ENCODE measurements at places on chromosomes 5 and 9.

DNA sequence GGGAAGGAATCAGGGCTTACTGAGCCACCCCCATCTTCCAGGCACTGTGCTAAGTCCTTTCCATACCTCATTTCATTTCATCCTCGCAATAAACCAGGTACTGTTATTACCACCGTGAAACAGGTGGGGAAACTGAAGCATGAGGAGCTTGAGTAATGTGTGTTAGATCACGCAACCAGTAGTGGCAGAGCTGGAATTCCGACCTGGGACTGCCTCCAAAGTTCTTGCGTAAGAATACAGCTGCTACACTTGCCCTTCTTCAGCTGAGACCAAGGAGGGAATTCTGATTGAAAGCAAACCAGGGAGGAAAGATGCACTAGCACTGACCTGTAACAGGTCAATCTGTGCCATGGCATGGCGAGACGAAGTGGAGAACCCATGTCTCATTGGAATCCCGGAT is 113.4 kb upstream of the MSX2 start:
- no peak for DNase-seq

- DNase-seq: no peak
Observed at GRCh38 chr9:135251996-135252760, 164.7 kb downstream of the OLFM1 start.

- no peak for DNase-seq
Observed at GRCh38 chr9:87147839-87148238, 200.5 kb upstream of the GAS1 start.

DNA sequence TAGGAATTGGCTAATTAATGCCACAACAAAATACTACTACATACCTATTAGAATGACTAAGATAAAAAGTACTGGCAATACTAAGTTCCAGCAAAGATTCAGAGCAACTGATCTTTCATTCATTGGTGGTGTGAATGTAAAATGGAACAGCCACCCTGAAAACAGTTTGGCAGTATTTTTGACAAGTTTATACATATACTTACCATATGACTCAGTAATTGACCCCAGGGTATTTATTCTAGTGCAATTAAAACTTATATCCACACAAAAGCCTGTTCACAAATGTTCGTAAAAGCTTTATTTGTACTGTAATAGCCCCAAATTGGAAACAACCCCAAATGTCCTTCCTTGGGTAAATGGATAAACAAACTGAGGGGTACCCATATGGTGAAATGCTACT is 270.8 kb upstream of the ACTBL2 start:
- DNase-seq: no peak

DNA sequence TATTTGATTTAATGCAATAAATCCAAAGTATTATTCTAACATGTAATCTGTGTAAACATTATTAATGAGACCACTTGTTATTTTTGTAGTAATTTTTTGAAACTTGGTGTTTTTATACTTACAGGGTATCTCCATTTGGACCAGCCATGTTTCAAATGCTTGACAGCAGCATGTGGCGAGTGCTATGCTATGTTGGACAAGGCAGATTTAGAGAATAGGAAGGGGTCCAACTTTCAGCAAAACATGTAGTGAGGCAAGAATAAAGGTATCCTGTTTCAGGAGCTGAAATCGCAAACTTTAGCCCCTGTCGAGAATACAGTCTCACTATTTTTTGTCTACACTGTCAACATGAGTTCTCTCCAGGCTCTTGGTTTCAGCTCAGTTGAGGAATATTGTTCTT is 33.7 kb downstream of the SNX24 start:
- no peak for DNase-seq

- no peak for DNase-seq
Observed at GRCh38 chr9:114452219-114453165, 52.8 kb downstream of the WHRN start.

DNA sequence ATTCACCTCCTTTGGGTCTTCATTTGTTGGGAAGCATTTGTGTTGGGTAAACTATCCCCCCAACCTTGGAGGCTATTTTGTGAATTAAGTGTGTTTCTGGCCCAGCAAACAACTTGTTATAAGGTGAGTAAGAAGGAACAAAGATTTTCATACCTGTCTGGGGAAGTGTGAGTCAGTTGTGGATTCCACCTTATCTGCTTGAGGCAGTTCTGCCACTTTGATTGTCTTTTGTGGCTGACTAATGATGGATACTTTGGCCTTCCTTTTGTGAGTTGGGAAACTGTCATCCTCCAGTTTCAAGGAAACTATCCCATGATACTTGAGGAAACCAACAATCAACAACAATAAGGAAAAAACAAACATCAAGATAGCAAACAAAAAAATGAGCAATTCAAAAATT is 24.6 kb upstream of the CER1 start:
- no peak for DNase-seq

- no peak for DNase-seq
Observed at GRCh38 chr5:32692036-32692746, 18.9 kb upstream of the NPR3 start.

GRCh38 chr9:2013743-2014475 is 1.2 kb upstream of the SMARCA2 start:
- no peak for DNase-seq

- DNase-seq: no peak
Observed at GRCh38 chr9:21810388-21810787, 8.0 kb downstream of the MTAP start.

- DNase-seq: no peak
Observed at GRCh38 chr5:136894070-136894469, 528.7 kb upstream of the TRPC7 start.

- DNase-seq: no peak
Observed at GRCh38 chr5:10586008-10586407, 22.1 kb downstream of the ANKRD33B start.

- DNase-seq: no peak
Observed at GRCh38 chr9:27347889-27348288, 50.9 kb upstream of the EQTN start.

GRCh38 chr9:108609227-108609896 is 246.4 kb downstream of the ACTL7B start:
- no peak for DNase-seq

- DNase-seq: no peak
Observed at GRCh38 chr5:98982880-98983279, 54.1 kb upstream of the CHD1 start.

DNA sequence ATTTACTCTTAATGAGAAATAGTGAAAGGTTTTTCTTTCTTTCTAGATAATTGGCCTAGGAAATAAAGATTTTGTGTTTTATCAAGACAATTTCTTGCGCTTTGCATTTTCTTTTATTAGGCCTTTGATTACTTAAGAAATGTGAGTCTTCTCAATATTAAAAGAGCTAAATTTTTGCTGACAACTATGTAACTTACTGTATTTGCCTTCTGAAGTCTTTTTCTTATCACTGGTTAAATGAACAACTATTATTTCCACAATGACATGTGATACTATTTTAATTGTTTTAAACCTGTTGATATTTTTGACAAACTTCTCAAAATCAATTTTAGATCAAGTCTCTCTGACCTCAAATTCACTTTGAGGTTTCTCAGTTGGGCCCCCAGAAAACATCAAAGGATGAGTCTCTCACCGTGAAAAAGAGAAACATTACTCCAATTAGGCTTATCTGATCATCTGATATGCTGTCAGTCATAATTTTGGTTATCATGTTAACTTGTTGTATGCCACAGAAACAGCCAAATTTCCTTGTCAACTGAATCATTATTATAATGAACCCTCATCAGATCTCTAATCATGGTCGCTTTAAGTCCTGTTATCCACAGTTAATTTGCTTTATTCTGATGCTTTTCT is 48.8 kb downstream of the RAPGEF1 start:
- peak; percentile 52 for DNase-seq

DNA sequence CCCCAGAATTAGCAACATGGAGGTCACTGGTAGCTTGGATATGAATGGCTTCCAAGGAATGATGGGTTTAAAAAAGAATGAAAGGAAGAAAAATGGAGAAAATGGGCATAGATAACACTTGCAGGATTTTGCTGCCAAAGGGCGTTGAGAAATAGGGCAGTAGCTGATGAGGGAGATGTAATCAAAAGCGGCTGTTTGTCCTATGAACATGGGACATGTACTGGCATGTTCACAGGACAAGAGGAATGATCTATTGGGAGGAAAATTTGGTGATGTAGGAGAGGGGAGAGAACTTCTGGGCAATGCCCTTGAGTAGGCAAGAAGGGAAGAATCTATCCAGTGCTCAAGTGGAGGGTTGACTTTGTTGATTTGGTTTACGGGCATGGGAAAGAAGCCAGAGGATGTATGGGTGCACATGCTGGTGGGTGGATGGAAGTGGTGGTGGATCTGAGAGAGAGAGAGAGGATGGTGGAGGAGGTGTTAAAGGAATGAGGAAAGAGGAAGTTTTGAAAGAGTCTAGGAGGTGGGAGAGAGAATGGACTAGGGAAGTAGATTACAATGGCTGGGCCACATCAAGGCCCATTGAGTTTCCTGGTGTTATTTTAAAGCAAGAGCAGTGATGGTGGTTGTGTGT is 115.1 kb upstream of the MVB12B start:
- DNase-seq: no peak

DNA sequence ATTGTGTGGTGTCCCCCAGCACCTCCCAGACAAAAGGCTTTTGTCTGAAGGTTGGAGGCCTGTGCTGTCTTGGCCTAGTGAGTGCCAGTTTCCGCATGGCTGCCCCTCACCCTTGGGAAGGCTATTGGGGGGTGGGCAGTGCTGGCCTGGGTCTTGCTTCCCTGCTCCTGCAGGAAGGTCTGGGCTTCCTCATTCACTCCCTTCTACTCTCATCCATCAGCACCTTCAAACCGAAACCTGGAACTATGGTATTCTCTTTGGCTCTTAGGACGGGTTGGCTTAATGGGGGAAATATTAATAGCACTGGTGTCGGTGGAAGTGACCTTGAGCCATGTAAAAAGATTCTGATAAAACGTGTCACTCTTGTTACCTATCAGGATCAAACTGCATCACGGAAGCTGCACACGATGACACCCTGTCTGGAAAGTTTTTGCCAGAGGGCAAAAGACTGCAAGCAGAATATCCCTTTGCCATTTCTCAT is 34.0 kb upstream of the GLRX start:
- no peak for DNase-seq

GRCh38 chr9:13181652-13182051 is 97.8 kb downstream of the MPDZ start:
- no peak for DNase-seq

DNA sequence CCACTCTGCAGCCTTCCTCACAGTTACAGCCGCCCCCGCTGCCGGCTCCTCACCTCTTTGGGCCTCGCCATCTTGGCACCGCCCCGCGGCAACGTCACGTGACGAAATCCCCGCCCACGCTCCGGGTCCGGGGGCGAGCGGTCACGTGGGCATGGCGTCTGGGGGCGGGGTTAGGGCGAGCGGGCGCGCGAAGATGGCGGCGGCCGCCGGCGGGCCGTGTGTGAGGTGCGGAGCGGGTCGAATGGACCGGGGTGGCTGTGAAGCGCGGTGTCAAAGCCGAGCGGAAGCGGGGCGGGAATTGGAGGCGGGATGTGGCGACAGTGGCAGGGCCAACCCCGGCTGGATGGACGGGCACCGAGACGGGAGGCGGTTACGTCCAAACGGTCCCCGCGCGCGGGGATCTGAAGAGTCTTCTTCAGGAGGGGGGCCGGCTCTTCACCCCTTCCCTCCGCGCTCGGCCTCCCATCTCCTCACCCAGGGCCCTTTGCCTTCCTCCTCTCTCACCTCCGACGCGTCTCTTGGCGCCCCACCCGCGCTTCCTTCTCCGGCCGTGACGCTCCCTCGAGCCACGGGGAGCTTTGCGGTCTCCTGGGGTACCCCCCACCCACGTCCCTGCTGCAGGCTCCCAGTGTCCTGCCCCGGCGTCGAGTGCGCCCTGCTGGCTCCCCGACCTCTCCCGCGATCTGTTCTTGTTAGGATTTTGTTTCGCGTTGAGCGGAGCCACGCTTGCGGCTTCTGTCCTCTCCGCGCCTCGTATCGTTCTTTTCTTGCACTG is at the start of the genes DOLK and NUP188:
Gene DOLK (minus strand): TSS at position 77 of the 775 bp plus-strand sequence. CDS start 300 bp downstream, outside the sequence.
Gene NUP188 (plus strand): TSS at position 173 of the 775 bp plus-strand sequence. CDS start 21 bp downstream, at position 194.
- peak; percentile 99 for DNase-seq

GRCh38 chr5:81188962-81189361 is 44.2 kb upstream of the CKMT2 start:
- no peak for DNase-seq

GRCh38 chr9:111752455-111752854 is 42.3 kb downstream of the SHOC1 start:
- DNase-seq: no peak

GRCh38 chr5:179795863-179796833 is 2.4 kb downstream of the LTC4S start:
- peak; percentile 75 for DNase-seq

- no peak for DNase-seq
Observed at GRCh38 chr5:135839566-135839965, 5.1 kb downstream of the SLC25A48 start.

GRCh38 chr9:80964374-80964773 is 725.0 kb downstream of the TLE1 start:
- no peak for DNase-seq

DNA sequence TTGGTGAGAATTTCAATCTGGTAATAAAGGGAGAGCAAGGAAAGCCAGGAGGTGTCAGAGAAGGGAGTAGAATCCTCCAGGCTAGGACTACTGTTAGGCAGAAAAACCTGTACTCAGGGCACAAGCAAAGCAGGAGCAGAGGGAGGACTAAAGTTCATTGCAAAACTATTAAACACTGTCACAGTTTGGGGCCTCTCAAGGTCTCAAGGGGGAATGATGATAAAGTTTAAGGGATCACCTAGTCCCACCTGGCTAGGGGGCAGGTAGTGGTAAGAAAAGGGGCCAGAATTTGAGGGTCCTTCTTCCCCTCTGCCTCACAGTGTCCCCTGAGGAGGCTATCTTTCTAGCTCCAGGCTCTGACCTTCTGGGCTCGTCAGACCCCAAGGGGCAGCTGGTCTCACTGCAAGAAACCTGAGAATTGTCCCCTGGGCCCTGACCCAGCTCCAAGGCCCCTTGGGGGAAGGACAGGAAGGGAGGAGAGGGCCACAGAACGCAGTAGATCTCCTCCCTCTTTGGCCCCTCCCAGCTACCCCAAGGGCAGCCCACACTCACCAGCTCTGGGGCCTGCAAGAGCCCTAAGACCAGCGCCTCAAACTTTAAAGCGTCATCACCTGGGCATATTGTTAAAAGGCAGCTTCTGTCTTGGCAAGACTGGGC is 974 bp downstream of the CCDC69 start:
- peak; percentile 66 for DNase-seq

- DNase-seq: peak; percentile 24
Observed at GRCh38 chr9:117678871-117679270, 25.3 kb upstream of the TLR4 start.
